Articular chondrocyte of knee joint (primary cell): ENCODE measurements at places on chromosomes 2 and 18. TPM values are rescaled to one million over a fixed set of nuclear protein-coding genes. Genes with fewer than 3 reads are reported as not detected.

Gene KCNG2
- total RNA-seq, result not detected in 2 replicates

Gene TMEM178A
- 0.26 and 1.7 TPM in 2 replicates for total RNA-seq

Gene ATP8B1
- total RNA-seq, result 40.2 and 46.7 TPM in 2 replicates

Gene UGT1A1
- total RNA-seq, result not detected in 2 replicates

Gene MEP1B
- total RNA-seq, result not detected in 2 replicates

Gene STAT4
- total RNA-seq, result 21.4 and 22.2 TPM in 2 replicates

Gene EFHD1
- total RNA-seq, result 0.39 and 1.3 TPM in 2 replicates

Gene IRS1
- 31.0 and 33.8 TPM in 2 replicates for total RNA-seq

Gene CLEC4F
- not detected in 2 replicates for total RNA-seq

Gene EGR4
- not detected in 2 replicates for total RNA-seq

Gene CACNB4
- total RNA-seq, result 93.8 and 102 TPM in 2 replicates

Gene SFXN5
- 16.6 and 17.8 TPM in 2 replicates for total RNA-seq

Gene STPG4
- 0.32 and 0.52 TPM in 2 replicates for total RNA-seq

Gene SAG
- total RNA-seq, result not detected in 2 replicates

Gene POTEF
- total RNA-seq, result not detected in 2 replicates

Gene CFAP53
- total RNA-seq, result 0.52 and 0.54 TPM in 2 replicates

Gene MAB21L4
- total RNA-seq, result not detected in 2 replicates

Gene MYO3B
- under 0.01 and 0.13 TPM in 2 replicates for total RNA-seq

Gene WDPCP
- total RNA-seq, result 16.9 and 24.0 TPM in 2 replicates

Gene GKN1
- total RNA-seq, result 0.26 TPM in 1 of 2 replicates, not detected in the other

Gene KHK
- total RNA-seq, result 0.26 and 0.65 TPM in 2 replicates

Gene NT5C1B
- total RNA-seq, result not detected in 2 replicates

Gene NRP2
- 109 and 129 TPM in 2 replicates for total RNA-seq

Gene HSPE1
- 55.3 and 56.0 TPM in 2 replicates for total RNA-seq

Gene RAB11FIP5
- total RNA-seq, result 60.9 and 63.1 TPM in 2 replicates

Gene GALNT3
- 1.2 and 3.0 TPM in 2 replicates for total RNA-seq

Gene PARD3B
- total RNA-seq, result 16.9 and 19.5 TPM in 2 replicates

Gene CNGA3
- 0.43 TPM in 1 of 2 replicates, not detected in the other for total RNA-seq
